Right ventricle myocardium inferior (tissue), 1 donor: ENCODE measurements at places on chromosomes 11 and 22. TPM values are rescaled to one million over a fixed set of nuclear protein-coding genes. Genes with fewer than 3 reads are reported as not detected.

The FGF4 gene
- total RNA-seq: not detected

The SERPING1 gene
- total RNA-seq: 157 TPM

The VSTM5 gene
- total RNA-seq: 0.08 TPM

The HPX gene
- not detected for total RNA-seq

The LRRN4CL gene
- total RNA-seq: 4.5 TPM

The LRRC74B gene
- total RNA-seq: not detected

The OR8A1 gene
- not detected for total RNA-seq

The MAPK8IP2 gene
- total RNA-seq: 0.57 TPM

The MS4A4A gene
- 23.8 TPM for total RNA-seq

The BIK gene
- 0.43 TPM for total RNA-seq

The CRYBA4 gene
- total RNA-seq: not detected

The ABCG4 gene
- 1.3 TPM for total RNA-seq

The C11orf21 gene
- total RNA-seq: 47.1 TPM

The ISX gene
- total RNA-seq: not detected

The POTEH gene
- not detected for total RNA-seq

The OR51B4 gene
- not detected for total RNA-seq

The ARVCF gene
- 30.5 TPM for total RNA-seq

The FOLH1 gene
- total RNA-seq: 0.35 TPM

The PIH1D2 gene
- total RNA-seq: 1.2 TPM

The PKP3 gene
- total RNA-seq: 0.32 TPM

The SPON1 gene
- total RNA-seq: 5.0 TPM

The PAMR1 gene
- total RNA-seq: 14.5 TPM

The ESAM gene
- total RNA-seq: 43.1 TPM

The GDPD4 gene
- total RNA-seq: not detected

The TRIM48 gene
- not detected for total RNA-seq

The EMID1 gene
- 0.43 TPM for total RNA-seq

The APOL5 gene
- not detected for total RNA-seq

The OR51I1 gene
- total RNA-seq: not detected

The APOBEC3H gene
- 0.32 TPM for total RNA-seq

The PATE4 gene
- not detected for total RNA-seq

The KRTAP5-9 gene
- total RNA-seq: not detected

The CDCA5 gene
- 1.7 TPM for total RNA-seq

The C11orf52 gene
- 1.9 TPM for total RNA-seq

The TMEM123 gene
- total RNA-seq: 80.0 TPM

The STK33 gene
- 23.9 TPM for total RNA-seq

The CRYBB3 gene
- total RNA-seq: not detected

The P2RY2 gene
- 20.0 TPM for total RNA-seq

The PACS1 gene
- total RNA-seq: 50.7 TPM

The PANX1 gene
- 27.2 TPM for total RNA-seq

The TRPC6 gene
- total RNA-seq: 0.19 TPM

The PTPRCAP gene
- 1.7 TPM for total RNA-seq

The TCN1 gene
- not detected for total RNA-seq

The HRAS gene
- 57.5 TPM for total RNA-seq

The OR5B21 gene
- not detected for total RNA-seq

The MN1 gene
- total RNA-seq: 5.3 TPM
